ENCODE measurements at places on chromosomes 12 and 14.

- no peak overlapping the region for H3K27ac ChIP-seq
- H3K27me3 ChIP-seq, result no peaks in the 10 kb centered on the region
- no peaks in the 10 kb centered on the region for H3K4me1 ChIP-seq
Observed at GRCh38 chr12:26340649-26341048, 145.3 kb downstream of the SSPN start.

- no peak for DNase-seq
- no peaks in the 10 kb centered on the region for H3K36me3 ChIP-seq
- peaks cover 26% of the 10 kb centered on the region for H3K4me1 ChIP-seq
- no peak overlapping the region for H3K27ac ChIP-seq
- no peak overlapping the region for H3K4me3 ChIP-seq
Observed at GRCh38 chr14:91257328-91258010, 13.0 kb upstream of the GPR68 start.

- no peak overlapping the region for H3K27ac ChIP-seq
- no peaks in the 10 kb centered on the region for H3K4me1 ChIP-seq
- H3K4me3 ChIP-seq, result no peak overlapping the region
- no peaks in the 10 kb centered on the region for H3K27me3 ChIP-seq
- no peak for DNase-seq
Observed at GRCh38 chr12:105725054-105725453, 394.6 kb downstream of the C12orf75 start.

- no peaks in the 10 kb centered on the region for H3K36me3 ChIP-seq
- H3K4me3 ChIP-seq, result no peak overlapping the region
- DNase-seq, result no peak
- H3K27ac ChIP-seq, result no peak overlapping the region
- no peaks in the 10 kb centered on the region for H3K27me3 ChIP-seq
Observed at GRCh38 chr14:80544366-80544765, 333.1 kb upstream of the DIO2 start.

DNA sequence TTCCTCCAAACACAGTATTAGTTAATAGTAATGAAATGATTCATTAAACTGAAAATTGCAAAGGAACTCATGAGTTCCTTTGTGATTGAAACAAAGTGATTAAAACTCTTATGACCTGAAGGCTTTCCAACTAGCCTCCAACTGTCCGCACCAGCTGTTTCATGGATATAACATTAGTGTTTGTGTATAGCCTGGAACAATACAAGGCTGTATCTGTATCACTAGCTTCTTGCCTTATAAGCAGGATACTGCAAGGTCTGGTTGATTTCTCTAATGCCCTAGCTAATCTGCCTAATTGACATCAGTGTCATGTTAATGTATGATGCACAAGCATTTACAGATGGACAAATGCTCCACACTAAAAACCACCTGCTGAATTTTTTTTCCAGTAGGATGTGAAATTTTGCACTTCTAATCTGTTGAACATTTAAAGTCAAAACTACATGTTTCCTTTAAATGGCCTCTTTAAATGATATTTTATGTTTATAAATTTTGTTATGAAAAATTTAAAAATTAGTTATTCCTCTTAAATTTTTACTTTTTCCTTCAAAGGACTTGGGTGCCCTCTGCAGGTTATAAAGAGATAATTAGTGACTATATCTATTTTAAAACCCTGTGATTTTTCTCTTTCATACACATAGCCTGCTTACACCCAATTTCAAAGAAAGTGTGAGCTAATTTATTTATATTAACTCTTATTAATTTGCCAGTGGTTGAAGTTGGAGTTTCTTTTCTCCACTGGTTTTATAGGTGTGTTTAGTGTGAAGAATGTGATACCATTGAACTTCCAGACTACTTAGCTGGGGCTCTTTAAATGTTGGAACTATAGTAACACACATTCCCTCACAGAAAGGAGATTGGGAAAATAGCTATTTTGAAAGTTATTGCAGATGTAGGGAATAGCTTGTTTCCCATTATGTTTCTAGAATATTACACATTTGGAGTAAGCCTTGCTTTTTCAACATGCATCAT is 25.4 kb downstream of the AP5M1 start:
- no peak for DNase-seq
- H3K27ac ChIP-seq, result no peak overlapping the region
- H3K4me3 ChIP-seq, result no peak overlapping the region
- no peaks in the 10 kb centered on the region for H3K4me1 ChIP-seq
- H3K36me3 ChIP-seq, result no peaks in the 10 kb centered on the region
- H3K27me3 ChIP-seq, result no peaks in the 10 kb centered on the region

All from vagina (tissue), 2 donors.